ENCODE measurements at places on chromosomes 7 and 10.

GRCh38 chr7:106657085-106657991 lies 3.6 kb downstream of the CCDC71L start:
- DNase-seq, result no peak

DNA sequence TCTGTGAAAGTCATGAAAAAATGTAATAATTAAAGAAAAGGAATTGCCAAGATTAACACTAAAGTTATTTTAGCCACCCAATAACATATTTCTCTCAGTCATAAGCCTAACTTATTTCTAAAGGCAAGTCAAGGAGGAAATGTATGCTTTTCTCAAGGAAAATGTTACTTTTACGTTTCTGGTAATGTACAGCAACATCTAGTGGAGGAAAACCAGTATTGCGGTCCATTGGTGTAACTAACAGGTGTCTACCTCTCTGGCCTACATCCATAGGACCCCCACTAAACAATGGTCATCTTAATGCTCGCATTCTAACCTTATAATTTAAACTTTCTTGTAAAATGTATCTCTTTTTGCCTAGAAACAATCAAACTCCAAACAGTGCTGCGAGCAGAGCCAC lies 437.5 kb downstream of the KIF20B start:
- DNase-seq, result no peak

DNA sequence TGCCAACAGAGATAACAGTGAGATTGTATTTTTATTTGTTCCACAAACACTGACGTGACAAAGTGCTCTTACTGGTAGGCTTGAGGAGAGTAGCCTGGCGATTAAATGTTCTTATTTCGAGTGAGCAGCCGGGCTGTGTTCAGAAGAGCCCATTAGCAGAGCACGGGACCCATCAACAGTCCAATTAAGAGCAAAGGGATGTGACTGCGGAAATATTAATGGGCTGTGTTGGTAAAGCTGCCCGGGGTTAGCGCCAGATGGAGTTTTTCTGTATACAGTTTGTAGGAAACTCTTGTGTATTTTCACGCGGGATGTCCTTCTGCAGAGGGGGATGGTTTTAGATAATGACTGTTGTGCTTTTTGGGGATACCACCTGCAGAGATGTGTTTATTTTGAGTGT lies 104.3 kb downstream of the KIAA1217 start:
- peak; percentile 23 for DNase-seq

- no peak for DNase-seq
These were observed 5.1 kb upstream of the PCBD1 start for GRCh38 chr10:70893227-70894006.

GRCh38 chr7:150806863-150807262 lies 6.3 kb downstream of the TMEM176A start:
- DNase-seq, result no peak

- peak; percentile 84 for DNase-seq
These were observed 10.9 kb upstream of the TAS2R39 start for GRCh38 chr7:143172354-143172753.

- DNase-seq, result no peak
These were observed 290.9 kb downstream of the DNAJB9 start for GRCh38 chr7:108860615-108861014.

- DNase-seq, result no peak
These were observed 63.7 kb downstream of the COL13A1 start for GRCh38 chr10:69865450-69865849.

DNA sequence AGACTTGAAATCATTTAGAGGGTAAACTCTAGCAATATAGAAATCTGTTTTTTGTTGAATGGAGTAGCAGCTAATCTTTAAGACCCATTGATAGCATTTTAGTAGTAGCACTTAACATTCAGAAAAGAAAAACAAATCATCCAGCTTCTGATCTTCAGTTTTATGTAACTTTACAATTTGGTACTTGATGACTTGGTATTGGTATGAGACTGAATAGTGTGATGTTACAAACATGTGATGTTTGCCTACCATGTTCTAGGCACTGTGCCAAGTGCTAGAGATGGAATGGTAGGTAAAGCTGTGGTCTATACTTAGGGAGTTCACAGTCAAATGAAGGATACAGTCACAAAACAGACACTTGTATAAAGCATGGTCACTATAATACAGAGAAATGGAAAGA lies 21.3 kb downstream of the ZEB1 start:
- DNase-seq, result no peak

GRCh38 chr10:113294868-113295267 lies 258.0 kb upstream of the HABP2 start:
- DNase-seq, result peak; percentile 58

GRCh38 chr7:47268851-47269836 lies 312.8 kb downstream of the TNS3 start:
- no peak for DNase-seq

Data from body of pancreas (tissue), 4 donors.